ENCODE measurements at places on chromosomes 2 and 18.

DNA sequence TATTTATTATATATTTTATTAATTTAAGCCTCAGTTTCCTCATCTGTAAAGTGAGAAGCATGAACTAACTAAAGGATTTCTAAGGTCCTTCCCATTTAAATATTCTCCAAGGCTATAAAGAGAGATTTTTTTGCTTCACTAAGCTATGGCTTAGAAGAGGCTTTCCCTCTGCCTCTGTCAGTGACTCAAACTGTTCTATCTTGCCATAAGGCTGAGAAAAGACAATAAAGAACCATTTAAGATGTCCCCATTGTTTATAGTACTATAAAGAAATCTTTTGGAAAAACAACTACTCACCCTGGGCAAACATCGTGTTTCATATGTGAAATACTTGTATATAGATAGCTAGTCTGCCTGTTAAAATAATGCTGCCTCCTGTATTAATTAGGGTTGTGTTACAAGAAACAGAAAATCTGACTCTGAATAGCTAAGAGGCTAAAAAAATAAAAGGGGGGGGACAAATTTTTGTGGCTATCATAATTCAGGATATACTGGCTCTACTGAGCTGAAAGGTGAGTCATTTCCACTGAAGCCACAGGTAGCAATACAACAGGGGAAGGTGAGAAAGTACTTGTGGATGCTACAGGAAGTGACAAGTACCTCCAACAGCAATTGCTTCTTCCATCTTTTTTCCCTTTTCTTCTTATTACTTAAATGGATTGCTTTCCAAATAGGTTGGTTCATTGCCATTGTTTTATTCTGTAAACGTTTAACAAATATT lies 25.4 kb downstream of the EPHA4 start:
- DNase-seq, result no peak

GRCh38 chr18:32803568-32803967 lies 30.7 kb upstream of the KLHL14 start:
- no peak for DNase-seq

DNA sequence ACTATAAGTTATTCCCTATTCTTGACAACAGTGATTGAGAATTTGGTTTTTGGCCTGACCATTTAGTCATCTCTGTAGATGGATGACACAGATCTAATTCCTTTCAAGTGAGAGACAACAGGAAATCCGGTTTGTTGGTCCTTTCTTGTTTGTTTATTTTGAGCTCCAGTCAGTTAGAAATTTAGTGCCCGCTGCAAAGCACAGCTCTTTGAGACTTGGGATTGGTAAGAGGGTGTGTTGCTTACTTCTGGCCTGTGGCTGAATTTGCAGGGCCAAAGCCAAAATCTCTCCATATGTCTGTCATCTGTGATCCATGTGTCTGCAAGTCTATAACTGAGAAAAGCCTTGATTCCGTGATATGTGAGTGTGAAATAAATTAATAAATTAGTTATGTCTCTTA lies 74.3 kb downstream of the BIN1 start:
- no peak for DNase-seq

DNA sequence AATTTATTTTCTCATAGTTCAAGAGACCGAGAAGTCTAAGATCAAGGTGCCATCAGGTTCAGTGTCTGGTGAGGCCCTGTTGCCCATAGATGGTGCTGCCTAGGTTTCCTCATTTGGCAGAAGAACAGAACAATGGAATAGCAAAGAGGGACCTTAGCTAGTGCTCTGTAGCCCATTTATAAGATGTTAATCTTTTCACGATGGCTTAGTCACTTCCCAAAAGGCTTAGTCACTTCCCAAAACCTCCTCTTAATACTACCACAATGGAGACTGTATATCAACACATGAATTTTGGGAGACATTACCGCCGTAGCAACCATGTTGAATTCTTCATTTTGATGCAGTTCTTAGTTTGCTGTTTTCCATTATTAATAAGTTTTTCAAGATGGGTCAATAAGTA lies 246.3 kb upstream of the NRP2 start:
- peak; percentile 17 for DNase-seq

DNA sequence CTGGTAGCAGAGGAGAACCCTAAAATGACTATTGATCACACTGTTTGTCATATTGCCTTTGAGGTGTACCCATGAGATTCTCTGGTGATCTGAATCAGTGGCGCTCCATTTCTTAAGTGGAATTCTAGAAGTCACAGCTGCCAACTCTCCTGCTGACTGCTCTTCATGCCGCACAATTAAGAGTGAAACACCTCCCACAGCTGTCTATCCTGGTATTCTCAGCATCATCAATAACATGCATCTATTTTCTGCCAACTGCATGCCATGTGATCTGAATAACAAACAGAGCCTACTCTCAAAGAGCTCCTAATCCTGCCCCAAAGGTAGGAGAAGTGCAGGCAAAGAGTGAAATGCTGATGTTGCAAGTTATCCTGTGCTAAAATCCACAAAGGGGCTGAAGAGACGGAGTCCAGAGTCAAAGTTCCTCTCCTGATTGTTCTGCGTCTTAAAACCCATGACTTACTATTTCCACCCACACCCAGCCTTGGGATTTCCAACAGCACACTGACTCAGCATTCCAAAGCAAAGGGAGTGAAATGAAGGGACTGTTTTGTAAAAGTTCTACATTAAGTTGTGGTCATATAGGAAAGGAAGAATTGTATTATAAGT lies 13.7 kb upstream of the DAPL1 start:
- DNase-seq, result no peak

DNA sequence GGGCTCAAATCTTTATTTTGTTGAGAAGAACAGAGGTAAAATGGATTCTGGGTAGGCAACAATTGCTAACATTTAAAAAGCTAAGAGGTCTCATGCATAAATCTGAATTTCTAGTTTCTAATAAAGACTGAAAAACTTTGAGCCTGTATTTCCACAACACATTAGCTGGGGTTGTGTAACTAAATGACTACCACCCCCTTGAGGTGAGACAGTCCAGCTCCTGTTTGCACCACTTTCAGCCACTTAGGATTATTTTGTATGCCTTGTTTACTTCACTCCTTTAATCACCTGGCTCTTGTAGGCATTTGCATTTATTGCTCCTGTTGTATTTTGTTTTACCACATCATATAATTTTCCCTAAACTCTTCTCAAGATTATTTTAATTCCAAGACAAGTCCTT lies 376.6 kb downstream of the PTH2R start:
- DNase-seq, result no peak

DNA sequence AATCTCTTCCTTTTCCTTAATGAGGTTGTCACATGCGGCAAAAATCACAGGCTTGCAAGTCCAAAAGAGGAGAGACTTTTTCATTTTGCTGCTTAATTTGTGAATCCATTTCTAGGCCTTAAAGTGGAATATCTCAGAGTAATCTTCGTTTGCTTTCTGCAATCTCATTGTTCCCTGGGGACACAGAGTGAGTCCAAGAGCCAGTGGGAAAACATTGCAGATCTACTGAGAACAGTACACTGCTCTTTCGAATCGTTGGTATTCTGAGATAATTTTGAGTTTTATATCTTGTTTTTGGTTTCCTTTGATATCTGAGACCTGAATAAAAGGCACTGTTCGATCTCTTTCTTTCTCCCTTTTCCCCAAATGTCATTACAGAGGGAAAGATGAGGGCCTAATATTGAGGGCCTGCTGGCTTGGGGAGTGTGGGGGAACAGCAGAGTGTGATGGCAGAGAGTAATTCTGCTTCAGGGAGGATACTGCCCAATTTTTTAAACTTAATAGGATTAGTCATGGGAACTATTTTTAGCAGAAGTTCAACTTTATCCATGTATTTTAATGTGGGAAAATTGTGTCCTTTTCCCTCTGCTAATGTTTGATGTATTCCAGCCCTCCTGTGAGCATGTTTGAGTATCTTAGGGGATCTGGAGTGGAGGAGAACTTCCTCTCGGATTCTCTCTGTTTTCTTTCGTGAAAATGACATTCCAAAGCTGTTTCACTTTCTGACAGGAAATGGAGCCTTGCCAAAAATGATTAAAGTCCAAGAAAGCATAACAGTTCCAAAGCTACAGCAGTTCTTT lies 418.2 kb upstream of the ZEB2 start:
- DNase-seq, result no peak

- no peak for DNase-seq
Measured at GRCh38 chr2:190303647-190304046, 16.0 kb downstream of the HIBCH start.

GRCh38 chr2:42663828-42664227 lies 95.4 kb downstream of the MTA3 start:
- no peak for DNase-seq

DNA sequence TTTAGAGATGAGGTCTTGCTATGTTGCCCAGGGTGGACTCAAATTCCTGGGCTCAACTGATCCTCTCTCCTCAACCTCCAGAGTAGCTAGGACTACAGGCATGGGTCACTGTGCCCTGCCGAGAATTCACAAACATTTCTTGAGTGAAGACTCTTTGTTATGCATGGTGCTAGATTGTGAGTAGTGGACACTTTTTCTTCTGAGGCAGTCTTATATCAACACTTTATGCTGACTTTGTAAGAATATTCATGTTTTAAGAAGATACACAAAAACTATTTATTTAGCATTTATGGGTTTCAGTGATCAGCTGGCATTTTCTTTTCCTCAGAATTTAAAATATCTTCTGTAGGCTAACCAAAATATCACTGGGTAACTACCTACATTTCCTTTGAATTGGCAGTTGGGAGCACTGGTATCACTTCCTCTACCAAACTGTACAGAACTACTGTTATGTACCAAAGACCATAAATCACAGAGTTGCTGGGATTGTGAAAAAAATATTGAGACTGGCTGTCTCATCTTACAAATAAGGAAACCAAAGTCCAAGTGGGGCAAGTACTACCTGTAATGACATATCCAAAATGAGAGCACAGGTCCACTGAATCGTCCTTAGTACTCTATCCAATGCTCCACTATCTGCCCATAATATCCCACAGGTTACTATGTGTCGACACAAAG lies 34.0 kb downstream of the DOCK10 start:
- DNase-seq, result no peak

DNA sequence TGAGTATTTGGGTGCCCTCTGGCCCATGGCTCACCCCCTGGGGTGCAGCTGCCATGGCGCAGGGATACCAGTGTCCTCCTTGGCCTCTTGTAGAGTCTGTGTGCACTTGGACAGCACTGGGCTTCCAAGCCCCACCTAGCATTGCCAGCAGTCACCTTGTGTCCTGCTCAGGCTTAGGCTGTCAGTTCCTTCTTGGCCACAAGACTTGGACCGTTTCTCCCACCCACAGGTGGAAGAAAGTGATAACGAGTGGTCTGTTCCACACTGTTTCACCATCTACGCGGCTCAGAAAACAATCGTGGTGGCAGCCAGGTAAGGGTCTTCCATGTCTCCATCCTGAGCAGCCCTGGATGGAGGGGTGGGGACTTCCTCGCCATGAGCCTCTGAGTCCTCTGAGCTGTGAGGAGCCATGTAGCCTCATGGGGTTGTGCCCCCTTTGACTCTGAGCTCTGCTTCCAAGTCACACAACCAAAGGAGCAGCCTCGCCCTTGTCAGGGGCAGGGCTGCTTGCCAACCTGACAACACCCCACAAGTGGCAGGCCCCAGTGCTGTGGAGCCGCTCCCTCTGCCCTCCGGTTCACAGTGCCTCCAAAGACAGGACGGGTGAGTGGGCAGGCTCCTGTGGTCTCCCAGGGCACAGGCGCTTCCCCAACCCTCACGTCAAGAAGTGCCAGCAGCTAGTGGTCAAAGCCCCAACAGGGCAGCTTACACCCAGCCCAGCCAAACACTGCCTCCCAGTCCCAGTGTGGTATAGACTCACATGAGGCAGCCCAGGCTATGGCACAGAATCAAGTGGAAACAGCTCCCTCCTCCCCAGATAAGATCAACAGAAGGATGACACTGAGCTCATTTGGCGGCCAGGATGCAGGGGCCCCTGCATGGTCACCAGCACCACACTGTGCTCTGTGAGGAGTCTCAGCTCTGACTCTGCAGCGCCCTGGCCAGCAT lies 18.4 kb downstream of the STK25 start:
- no peak for DNase-seq

DNA sequence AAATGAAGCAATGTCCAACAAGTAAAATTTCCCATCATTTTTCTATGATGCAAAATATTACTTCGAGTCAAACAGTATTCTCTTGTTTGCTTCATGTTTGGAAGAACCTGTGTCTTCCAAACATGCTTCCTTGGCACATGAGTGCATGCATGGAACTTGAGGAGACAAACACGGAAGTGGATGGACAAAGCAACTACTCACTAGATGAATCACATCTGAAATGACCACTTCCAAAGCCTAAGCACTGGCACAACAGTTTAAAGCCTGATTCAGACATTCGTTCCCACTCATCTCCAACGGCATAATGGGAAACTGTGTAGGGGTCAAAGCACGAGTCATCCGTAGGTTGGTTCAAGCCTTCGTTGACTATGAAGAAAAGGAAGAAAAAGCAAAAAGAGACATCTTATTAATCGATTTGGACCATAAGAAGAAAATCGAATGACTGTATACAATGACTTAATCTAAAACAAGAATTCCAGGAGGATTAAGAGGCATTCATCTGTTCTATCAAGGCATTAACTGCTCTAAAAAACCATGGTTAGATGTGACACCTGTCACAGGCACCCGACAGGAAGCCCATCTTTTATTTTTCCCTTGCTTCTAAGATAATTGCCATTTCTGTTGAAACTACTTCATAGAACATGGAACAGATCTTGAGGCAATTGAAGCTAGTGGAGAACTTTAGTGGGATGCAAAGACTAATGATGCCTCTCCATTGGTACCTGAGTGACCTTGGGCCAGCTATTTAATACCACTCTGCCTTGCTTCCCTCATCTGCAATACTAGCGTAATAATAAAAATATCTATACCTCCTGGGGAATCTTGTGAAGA lies 56.0 kb downstream of the ATIC start:
- no peak for DNase-seq

DNA sequence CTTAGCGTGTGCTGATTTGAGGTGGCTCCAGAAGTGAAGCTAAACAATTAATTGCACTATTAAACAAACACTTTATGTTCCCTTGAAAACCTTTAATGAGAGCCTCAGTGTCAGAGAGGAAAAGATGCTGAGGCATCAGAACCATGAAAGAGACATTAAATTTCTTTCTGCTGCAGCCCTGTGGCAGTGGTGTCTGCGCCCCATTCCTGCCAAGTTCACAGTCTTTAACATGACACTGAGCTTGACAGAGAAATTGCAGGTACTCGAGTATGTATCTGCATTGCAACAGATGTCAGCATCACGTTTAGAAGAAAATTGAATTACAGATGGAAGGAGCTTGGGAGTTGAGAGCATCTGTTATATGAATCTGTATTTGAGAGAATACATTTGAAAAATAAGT lies 111.3 kb upstream of the CREB1 start:
- no peak for DNase-seq

GRCh38 chr2:118535818-118536212 lies 311.6 kb downstream of the EN1 start:
- no peak for DNase-seq

DNA sequence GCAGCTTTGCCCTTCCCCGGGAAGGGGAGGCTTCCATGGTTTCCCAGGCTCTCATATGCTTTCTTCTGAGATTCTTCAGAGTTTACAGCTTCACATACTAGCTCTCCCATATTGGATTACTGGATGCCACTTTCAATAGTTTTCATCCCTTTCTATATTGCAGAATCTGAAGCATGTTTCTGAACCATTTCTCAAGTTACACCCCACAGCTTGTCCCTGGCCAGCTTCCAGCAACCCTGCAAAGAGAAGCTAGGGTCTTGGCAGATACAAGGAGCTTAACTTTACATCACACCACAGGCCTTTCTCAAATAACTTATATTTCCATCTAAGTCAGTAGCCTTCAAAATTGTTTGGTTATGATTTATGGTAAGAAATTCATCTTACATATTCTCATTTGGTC lies 39.6 kb downstream of the LHCGR start:
- no peak for DNase-seq

All from SW 1271 (cell line).